HT-29 (cell line): ENCODE measurements at places on chromosomes 4 and X. TPM values are rescaled to one million over a fixed set of nuclear protein-coding genes. Genes with fewer than 3 reads are reported as not detected.

PABPC1L2B gene
- total RNA-seq = not detected in 2 replicates

SATL1 gene
- not detected in 2 replicates for total RNA-seq

F8A3 gene
- 1.2 and 5.2 TPM in 2 replicates for total RNA-seq

CLGN gene
- 0.05 TPM in 1 of 2 replicates, not detected in the other for total RNA-seq

TENM3 gene
- 4.4 and 5.3 TPM in 2 replicates for total RNA-seq

LRAT gene
- not detected in 2 replicates for total RNA-seq

OPHN1 gene
- total RNA-seq = 6.9 and 17.7 TPM in 2 replicates

EDA2R gene
- total RNA-seq = 0.53 TPM in 1 of 2 replicates, not detected in the other

PCDH10 gene
- total RNA-seq = not detected in 2 replicates

FAM241A gene
- total RNA-seq = 0.91 and 0.92 TPM in 2 replicates

UNC5C gene
- not detected in 2 replicates for total RNA-seq

SERTM2 gene
- not detected in 2 replicates for total RNA-seq

L1CAM gene
- total RNA-seq = not detected in 2 replicates

UBE2A gene
- total RNA-seq = 22.6 and 26.2 TPM in 2 replicates

NMU gene
- 2.4 and 8.6 TPM in 2 replicates for total RNA-seq

DDX53 gene
- not detected in 2 replicates for total RNA-seq

WDR45 gene
- 46.5 and 65.5 TPM in 2 replicates for total RNA-seq

PGAM4 gene
- total RNA-seq = not detected in 2 replicates

SSX1 gene
- not detected in 2 replicates for total RNA-seq

RTL3 gene
- not detected in 2 replicates for total RNA-seq

CTSO gene
- total RNA-seq = 1.3 and 1.7 TPM in 2 replicates

ITGB1BP2 gene
- 1.7 and 2.2 TPM in 2 replicates for total RNA-seq

EREG gene
- 67.4 and 74.0 TPM in 2 replicates for total RNA-seq

MAGEC3 gene
- not detected in 2 replicates for total RNA-seq

PWWP3B gene
- total RNA-seq = not detected in 2 replicates

FRMD7 gene
- total RNA-seq = not detected in 2 replicates

COL25A1 gene
- not detected in 2 replicates for total RNA-seq

GLOD5 gene
- total RNA-seq = 0.63 TPM in 1 of 2 replicates, not detected in the other

NXF3 gene
- not detected in 2 replicates for total RNA-seq

ZXDA gene
- total RNA-seq = 1.9 and 2.1 TPM in 2 replicates

RENBP gene
- 0.08 and 0.91 TPM in 2 replicates for total RNA-seq

GLRA2 gene
- total RNA-seq = not detected in 2 replicates

FAM53A gene
- 2.4 and 2.6 TPM in 2 replicates for total RNA-seq

SYTL5 gene
- total RNA-seq = 1.7 and 1.8 TPM in 2 replicates

STIM2 gene
- 24.3 and 27.9 TPM in 2 replicates for total RNA-seq

XG gene
- total RNA-seq = not detected in 2 replicates

TET2 gene
- total RNA-seq = 3.9 and 5.2 TPM in 2 replicates

LNX1 gene
- total RNA-seq = 9.4 and 10.1 TPM in 2 replicates

IL21 gene
- not detected in 2 replicates for total RNA-seq

DNAAF6 gene
- total RNA-seq = not detected in 2 replicates

THAP6 gene
- 4.8 and 5.4 TPM in 2 replicates for total RNA-seq

IQCM gene
- not detected in 2 replicates for total RNA-seq

PNMA6E gene
- total RNA-seq = not detected in 2 replicates

S100G gene
- total RNA-seq = not detected in 2 replicates

IRF2 gene
- total RNA-seq = 6.6 and 9.2 TPM in 2 replicates

SPANXC gene
- total RNA-seq = not detected in 2 replicates

GAGE12F gene
- total RNA-seq = not detected in 2 replicates

MAGED4 gene
- total RNA-seq = not detected in 2 replicates

AADAT gene
- 0.81 TPM in 2 replicates for total RNA-seq

ARFIP1 gene
- 27.0 and 29.6 TPM in 2 replicates for total RNA-seq
